ENCODE measurements at places on chromosomes 5 and 9. TPM values are rescaled to one million over a fixed set of nuclear protein-coding genes. Genes with fewer than 3 reads are reported as not detected.

The ADAMTS16 gene
- total RNA-seq, result 0.78 TPM

The ACOT12 gene
- total RNA-seq, result 0.75 TPM

The FGF10 gene
- total RNA-seq, result 3.5 TPM

The CARD9 gene
- 8.2 TPM for total RNA-seq

The CCDC192 gene
- not detected for total RNA-seq

The ANKRD55 gene
- total RNA-seq, result 0.20 TPM

The ARPC5L gene
- total RNA-seq, result 33.7 TPM

The FREM1 gene
- 8.2 TPM for total RNA-seq

The EXOC3 gene
- 71.6 TPM for total RNA-seq

The ZCCHC10 gene
- 18.5 TPM for total RNA-seq

The PFN3 gene
- total RNA-seq, result not detected

The TTF1 gene
- total RNA-seq, result 12.5 TPM

The EPB41L4B gene
- total RNA-seq, result 31.1 TPM

The ZBTB43 gene
- total RNA-seq, result 15.0 TPM

The BARX1 gene
- 2.9 TPM for total RNA-seq

The IDNK gene
- total RNA-seq, result 6.1 TPM

The ARL14EPL gene
- not detected for total RNA-seq

The C5orf58 gene
- total RNA-seq, result 0.52 TPM

The CDK7 gene
- 21.1 TPM for total RNA-seq

The LTC4S gene
- 26.0 TPM for total RNA-seq

The PCDHA1 gene
- 0.06 TPM for total RNA-seq

The SPATA31A3 gene
- total RNA-seq, result not detected

The EIF4E1B gene
- total RNA-seq, result not detected

The TRPM3 gene
- total RNA-seq, result 9.2 TPM

The CFAP157 gene
- 1.4 TPM for total RNA-seq

The PRR7 gene
- 7.8 TPM for total RNA-seq

The LMX1B gene
- total RNA-seq, result 0.17 TPM

The FGD3 gene
- 8.2 TPM for total RNA-seq

The ZFP37 gene
- total RNA-seq, result 2.8 TPM

The ANKRD33B gene
- 1.4 TPM for total RNA-seq

The PCDH1 gene
- total RNA-seq, result 90.6 TPM

The GPR150 gene
- not detected for total RNA-seq

The DMRT3 gene
- total RNA-seq, result not detected

The SWI5 gene
- 26.9 TPM for total RNA-seq

The BARHL1 gene
- total RNA-seq, result not detected

The ABCA2 gene
- total RNA-seq, result 298 TPM

Data from mucosa of gallbladder (tissue), 1 donor.